GOT3 (cell line): ENCODE measurements at places on chromosomes 1 and 21.

- no peak for DNase-seq
These were observed 236.6 kb upstream of the RAB4A start for GRCh38 chr1:229034342-229034741.

GRCh38 chr21:42039470-42039901, 29.3 kb upstream of the ZBTB21 start:
- DNase-seq: no peak

DNA sequence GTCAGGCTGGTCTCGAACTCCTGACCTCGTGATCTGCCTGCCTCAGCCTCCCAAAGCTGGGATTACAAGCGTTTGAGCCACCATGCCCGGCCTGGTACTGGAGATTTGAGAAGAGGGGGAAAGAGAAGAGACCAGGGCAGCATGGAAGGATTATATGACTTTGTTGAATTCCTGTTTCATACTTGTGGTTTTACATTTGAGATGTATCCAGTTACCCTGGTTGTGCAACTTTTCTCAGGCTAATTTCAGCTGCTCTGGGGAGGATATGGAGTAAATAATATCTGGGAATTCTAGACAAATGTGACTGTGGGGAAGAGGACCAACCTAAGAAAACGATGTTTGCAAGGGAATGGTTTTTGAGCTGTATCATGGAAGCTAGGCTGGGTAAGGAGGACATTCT, 89.5 kb upstream of the GREM2 start:
- no peak for DNase-seq

- no peak for DNase-seq
These were observed 111.4 kb upstream of the CDC42BPA start for GRCh38 chr1:227429447-227430359.

DNA sequence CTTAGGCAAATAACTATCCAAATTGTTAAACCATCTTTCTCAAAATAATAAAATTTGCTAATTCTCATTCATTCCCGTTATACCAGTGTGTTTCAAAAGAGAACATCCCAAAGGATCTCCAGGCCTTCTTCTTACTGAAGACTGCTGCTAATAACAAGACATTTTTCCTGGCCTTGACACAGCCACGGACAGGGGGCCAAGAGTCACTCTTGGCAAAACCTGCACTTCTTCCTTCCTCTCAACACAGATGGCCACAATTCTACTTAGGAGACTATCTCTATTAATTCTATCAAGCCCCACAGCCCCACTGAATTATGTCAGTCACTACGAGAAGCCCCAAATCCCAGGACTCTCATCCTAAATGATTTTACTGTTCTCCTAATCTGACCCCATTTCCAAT, 86.0 kb downstream of the EVI5 start:
- no peak for DNase-seq

DNA sequence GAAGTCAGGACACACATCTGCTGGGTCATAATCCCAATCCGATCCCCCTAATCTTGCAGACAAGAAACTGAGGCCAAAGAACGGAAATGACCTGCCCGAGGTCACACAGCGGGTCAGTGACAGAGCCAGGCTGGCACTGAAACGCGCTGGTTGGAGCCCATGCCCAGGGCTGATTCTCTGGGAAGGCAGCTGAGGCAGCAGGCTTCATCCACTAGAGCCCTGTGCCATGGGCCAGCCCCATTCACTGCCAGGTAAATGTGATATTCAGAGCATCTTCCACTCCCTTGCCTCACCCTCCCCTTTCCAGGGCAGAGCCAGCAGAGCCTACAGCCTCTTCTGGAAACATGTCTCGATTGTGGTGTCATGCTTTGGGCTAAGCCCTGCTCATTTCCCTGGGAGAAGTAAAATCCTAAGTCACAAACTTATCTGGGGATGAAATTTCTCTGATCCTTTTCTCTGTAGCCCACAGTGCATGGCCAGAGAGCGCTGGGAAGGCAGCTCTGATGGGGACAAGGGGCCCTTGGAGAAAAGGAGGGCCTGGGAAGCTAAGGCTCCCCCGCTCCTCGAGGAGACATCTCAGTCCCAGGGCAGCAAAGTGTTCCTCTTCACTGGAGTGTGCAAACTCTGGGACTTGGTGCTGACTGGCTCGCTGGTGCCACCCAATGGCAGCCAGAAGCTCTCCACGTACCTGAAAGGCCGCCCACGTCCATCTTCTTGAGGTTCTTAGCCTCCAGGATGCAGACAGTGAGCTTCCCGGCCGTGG, 110.4 kb downstream of the SYT2 start:
- DNase-seq: peak; percentile 37

DNA sequence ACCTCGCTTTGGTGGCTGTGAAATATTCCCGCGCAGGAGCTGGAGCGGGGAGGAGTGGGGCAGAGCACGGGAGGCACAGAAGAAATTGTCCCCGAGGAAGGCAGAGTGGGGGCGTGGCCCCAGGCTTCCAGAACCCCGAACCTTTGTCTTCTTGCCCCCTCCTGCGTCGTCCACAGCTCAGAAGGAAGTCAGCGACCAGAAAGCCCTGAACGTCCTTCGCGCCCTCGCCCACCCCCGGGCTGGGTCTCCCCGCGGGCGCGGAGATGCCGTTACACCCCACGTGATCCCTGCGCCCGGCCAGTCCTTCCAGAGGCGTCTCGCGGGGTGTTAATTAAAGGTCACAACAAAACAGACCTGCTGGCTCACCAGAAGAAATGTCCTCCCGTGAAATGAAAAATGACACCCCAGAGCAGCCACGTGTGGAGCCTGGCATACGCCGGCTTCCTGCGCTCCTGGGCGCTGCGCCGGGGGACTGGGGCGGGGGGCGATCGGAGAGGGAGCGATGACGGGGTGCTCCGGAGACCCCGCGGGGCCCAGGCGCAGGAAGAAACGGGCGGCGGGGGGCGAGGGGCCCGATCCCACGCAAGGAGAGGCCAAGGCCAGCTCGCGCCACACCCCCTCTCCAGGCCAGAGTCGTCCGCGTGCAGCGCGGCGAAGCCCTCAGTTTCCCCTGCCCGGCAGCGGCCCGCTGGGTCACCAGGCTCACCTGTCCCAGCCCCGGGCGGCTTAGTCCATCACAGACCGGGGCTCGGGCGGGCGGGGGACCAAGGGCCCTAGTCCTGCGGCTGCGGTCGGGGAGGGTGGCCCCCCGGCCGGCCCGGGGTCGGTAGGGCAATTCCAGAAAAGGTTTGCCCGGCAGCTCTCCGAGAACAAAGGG, 995 bp upstream of the KIF26B start:
- DNase-seq: no peak

GRCh38 chr1:103911450-103911849, 161.8 kb downstream of the AMY1C start:
- no peak for DNase-seq

DNA sequence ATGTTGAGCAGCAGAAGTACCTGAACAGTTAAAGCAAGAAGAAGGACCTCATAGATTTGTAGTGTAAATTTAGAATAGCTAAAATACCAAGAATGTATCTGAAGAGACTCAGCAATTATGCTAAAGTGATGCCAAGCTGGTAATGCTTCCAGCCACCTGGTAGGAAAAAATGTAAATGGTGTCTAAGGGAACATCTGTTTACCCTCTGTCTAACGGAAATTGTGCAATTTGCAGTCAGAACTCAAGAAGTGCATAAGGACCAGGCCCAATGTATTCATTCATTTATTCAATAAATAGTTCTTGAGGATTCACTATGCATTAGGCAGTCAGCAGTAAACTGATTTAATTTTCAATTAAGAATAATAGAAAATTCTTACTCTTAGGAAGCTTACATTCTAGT, 116.0 kb upstream of the ADGRL4 start:
- DNase-seq: no peak

DNA sequence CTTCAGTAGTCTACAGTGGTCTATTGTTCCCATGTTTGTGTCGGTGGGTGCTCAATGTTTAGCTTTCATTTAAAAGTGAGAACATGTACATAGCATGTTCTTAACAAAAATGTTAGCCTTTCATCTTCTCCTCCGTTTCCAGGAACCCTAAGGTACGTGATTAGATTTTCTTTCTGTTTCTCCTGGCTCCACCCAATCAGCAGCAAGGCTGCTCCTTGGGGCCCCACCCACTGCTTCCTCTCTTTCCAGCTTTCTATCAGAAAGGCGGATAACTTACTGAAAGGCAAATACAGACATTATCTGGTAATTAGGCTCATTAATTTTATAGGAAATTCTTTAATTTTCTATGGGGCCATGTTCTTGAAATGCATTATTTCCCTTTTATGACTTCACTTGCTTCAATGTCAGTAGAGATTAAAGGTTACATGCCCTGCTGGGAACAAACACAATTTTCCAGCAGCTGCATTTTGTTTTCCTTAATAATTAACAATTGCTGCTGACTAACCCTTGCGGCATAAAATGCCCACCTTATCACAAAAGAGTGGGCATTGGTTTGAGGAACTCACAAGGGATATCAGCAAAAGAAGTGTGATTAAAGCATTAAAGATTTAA, 324.9 kb upstream of the SNX7 start:
- no peak for DNase-seq

DNA sequence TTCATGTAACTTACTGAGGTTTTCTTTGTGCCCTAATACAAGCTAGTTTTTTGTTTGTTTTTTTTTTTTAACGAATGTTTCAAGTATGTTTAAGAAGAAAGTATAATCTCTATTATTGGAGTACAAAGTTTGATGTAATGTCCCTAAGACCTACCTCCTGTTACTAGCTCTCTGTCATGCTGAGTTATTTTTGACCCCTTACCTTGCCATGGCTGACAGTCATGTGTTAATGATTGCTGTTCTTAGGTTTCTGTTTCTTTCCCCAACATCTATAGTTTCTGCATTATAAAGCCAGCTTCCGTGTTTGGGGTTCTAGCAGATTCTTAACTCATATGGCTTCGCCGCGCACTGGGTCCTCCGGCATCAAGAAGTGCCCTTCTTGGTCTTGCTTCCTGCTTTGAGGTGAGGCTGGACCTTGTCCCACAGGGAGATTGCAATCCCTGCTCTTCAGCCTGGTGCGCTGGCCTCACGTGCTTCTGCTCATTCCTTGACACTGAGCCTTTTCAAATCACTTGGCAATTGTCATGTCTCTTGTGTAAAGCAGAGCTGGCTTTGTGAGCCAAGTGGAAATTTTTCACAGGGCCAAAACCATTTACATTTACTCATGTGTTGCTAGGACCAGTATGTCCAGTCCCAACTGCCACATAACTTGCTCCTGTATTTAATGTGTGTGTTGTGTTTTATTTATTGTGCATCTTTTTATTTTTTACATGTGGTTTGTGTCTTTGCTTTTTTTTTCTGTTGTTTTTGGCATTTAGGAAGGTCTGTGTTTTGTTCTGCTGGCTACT, 135.0 kb upstream of the COL6A1 start:
- no peak for DNase-seq

- DNase-seq: no peak
These were observed 235.2 kb downstream of the FAM72C start for GRCh38 chr1:143736562-143736961.

- no peak for DNase-seq
These were observed 284.1 kb downstream of the BACH1 start for GRCh38 chr21:29582855-29583254.

GRCh38 chr1:16111771-16112595, 38.5 kb upstream of the FAM131C start:
- no peak for DNase-seq

- DNase-seq: no peak
These were observed 70.6 kb upstream of the ZBTB18 start for GRCh38 chr1:243980471-243980870.

GRCh38 chr21:44425307-44425894, 29.9 kb upstream of the LRRC3 start:
- no peak for DNase-seq

DNA sequence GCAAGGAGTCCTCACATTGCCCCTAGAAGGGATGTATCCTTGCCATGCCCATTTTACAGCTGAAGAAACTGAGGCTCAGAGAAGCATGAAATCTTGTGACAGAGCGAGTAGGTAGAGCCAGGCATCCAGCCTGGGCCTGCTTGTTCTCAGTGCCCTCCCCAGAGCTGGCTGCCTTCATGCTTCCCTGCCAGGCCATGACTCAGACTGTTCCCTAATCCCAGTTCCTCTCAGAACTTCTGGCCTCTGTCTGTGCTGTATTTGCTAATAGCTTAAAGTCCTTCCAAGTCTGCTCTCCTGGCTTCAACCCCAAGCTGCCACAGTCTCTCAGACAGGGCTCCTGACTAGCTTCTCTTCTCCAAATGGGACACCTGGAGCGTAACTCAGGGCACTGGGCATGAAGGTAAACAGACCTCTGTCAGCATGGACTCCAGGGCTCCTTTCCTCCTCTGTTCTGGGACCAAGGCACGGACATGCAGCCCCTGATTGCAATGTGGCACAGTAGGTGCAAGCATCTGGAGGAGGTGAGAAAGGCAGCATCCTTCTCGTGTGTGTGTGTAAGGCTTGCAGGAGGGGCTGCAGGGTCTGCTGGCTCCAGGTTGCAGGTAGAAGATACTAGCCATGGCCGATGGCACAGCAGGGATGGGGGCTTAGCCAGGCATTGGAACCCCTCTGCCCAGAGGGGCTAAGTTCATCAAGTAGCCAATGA, 122.7 kb downstream of the HMGB4 start:
- DNase-seq: peak; percentile 7

DNA sequence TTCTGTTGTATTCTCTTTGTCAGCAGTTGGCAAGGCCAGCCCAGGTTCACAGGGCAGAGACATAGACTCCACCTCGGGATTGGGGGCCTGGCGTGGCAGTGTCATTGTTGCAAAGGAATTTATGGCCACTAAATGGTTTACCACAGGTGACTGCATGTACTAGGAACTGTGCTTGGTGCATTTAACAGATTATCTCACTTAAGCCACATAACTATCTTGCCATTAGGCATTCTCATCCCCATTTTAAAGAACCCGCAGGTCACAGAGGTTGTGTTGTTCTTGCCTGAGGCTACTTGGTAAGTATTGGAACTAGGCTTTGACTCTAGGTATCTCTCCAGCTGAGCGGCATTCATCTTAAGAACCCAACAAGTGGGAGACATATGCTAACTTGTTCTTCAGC, 9.7 kb downstream of the TLCD4 start:
- no peak for DNase-seq

- DNase-seq: no peak
These were observed 36.2 kb upstream of the ZNF496 start for GRCh38 chr1:247367786-247368422.

- no peak for DNase-seq
These were observed 150.3 kb downstream of the AMY1C start for GRCh38 chr1:103900005-103900404.

GRCh38 chr1:43850591-43851233, 82.9 kb upstream of the ARTN start:
- no peak for DNase-seq

DNA sequence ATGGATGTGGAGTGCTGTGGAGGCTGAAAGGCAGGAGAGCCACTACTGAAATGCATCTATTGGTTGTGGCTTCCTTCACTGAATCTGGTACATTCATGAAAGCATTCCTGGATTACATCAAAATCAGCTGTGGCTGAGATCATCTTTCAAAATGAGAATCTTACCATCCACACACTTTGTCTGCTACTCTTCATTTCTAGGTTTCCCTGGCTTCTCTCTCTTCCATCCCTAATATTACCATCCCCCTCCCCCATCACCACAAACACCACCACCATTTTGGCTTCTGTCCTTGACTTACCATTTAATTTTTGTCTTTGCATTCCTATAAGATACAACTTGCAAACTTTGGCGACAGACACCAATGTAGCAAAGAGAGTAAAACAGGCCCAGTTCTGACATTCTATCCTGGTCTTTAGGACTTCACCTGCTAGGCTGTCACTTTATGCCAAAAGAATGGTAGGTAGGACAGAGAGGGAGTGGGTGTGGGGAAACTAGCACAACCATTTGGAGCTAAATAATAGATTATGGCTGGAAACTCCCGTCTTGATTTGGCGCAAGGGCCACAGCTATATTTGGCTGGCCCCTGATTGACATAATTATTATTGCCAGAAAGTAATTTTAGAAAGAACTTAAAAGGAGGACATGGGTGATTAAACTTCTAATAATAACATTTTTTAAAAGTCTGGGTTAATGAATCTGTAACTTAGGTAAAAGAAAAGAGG, 15.1 kb upstream of the DUSP10 start:
- no peak for DNase-seq
